ENCODE measurements at places on chromosomes 7 and 10. TPM values are rescaled to one million over a fixed set of nuclear protein-coding genes. Genes with fewer than 3 reads are reported as not detected.

DNA sequence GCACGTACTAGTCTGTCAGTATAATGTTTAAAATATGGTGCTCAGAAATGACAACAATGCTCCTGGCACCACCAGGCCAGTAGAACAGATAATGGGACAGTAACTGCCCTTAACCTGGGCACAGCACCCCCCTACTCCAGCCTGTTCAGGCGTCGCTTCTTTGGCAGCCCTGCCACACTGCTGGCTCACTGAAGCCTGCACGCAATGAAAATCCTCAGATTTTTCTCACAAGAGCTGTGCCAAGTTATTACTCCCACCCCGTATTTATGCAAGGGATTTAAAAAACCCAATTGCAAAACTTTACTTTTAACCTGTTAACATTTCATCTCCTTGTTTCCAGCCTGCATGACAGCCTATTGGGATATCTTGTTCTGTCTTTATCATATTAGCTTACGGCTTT is 56.6 kb upstream of the LAMB1 start:
- DNase-seq: no peak

Gene PAOX
- total RNA-seq: 4.7 TPM

Gene STEAP1B
- 0.18 TPM for total RNA-seq

Gene LIPJ
- total RNA-seq: not detected

DNA sequence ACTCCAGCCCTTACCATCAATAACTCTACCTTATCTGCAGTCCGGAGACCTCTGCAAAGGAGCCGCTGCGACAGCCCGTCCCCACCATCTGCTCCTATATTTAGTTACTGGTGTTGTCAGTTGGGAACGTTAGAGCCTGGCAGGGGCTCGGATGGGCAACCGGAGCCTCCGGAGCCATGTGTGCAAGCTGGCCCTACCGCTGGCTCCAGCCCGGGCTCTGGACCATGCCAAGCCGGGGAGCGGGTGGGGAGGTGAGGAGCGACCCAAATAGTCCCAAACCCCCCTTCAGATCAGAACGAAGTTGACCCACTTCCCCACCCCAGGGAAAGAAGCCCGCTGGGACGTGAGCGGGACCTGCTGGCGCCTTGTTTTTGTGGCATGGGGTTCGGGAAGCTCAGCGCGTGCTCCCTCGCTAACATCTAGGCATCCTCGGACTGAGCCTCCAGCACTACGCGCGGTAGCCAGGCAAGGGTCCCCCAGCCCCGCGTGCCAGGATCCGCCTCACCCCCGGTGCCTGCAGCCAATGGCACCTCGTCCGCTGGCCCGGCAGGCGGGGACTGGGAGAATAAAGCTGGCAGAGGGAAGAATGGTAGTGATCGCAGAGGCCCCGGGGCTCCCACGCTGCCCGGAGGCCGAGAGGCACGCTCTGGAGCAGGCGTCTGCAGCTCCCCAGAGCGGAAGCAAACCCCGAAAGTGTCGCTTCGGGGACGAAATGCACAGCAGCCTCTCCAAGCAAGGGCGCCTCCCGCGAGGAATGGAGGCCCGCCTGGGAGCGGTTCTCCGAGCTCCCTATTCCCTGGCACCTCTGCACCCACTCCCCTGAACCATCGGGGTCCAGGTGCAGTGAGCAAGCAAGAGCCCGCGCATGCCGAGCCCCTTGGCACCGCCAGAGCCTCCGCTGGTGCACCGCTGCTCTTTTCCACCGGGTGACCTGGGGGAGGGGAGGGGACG is 679 bp downstream of the LRRC20 start:
- peak; percentile 50 for DNase-seq

GRCh38 chr7:6260291-6261187 is 11.9 kb downstream of the CYTH3 start:
- DNase-seq: no peak

DNA sequence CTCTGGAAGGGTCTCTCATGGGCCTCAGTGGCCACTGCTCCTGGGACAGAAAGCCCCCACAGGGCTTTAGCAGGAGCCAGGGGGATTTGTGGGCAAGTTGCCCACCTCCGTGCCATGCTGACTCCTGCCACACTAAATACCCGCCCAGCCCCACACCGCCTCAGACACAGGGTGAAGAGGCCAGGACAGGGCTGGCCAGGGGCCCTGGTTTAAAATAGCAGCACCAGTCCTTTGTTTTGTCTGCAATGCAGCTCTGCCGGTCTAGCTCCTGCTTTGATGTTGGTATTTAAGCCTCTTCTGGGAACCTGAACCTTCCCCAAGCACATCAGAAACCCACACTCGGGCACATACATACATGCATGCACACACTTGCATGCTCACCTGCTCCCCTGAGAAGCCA is 14.4 kb upstream of the TNRC18 start:
- no peak for DNase-seq

- DNase-seq: no peak
Observed at GRCh38 chr10:116055917-116056252, 217.1 kb downstream of the GFRA1 start.

Gene ITGA8
- total RNA-seq: not detected

Gene LOXL4
- not detected for total RNA-seq

DNA sequence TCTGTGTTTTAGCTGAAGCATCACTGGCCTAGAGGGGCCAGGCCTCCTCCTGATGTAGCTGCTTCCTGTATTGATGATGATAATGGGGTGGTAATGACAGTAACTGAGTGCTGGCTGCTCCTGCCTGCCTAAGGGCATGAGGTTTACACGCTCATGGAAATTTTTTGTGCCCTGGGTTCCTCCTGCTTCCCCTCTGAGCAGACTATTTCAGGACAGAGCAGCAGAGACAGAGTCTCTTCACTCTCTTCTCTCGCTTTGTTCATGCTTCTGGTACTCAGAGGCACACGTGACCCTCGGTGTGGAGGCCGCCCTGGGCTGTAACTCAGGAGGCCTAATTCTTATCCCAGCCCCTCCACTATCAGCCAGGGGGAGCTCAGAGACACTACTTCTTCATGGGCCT is 27.9 kb downstream of the LRRC20 start:
- DNase-seq: no peak

- DNase-seq: no peak
Observed at GRCh38 chr7:155470186-155470487, 12.2 kb downstream of the EN2 start.

- DNase-seq: no peak
Observed at GRCh38 chr7:84076219-84076618, 118.4 kb downstream of the SEMA3A start.

GRCh38 chr10:25934621-25935139 is 651 bp downstream of the MYO3A start:
- peak; percentile 33 for DNase-seq

Gene OR9A2
- not detected for total RNA-seq

DNA sequence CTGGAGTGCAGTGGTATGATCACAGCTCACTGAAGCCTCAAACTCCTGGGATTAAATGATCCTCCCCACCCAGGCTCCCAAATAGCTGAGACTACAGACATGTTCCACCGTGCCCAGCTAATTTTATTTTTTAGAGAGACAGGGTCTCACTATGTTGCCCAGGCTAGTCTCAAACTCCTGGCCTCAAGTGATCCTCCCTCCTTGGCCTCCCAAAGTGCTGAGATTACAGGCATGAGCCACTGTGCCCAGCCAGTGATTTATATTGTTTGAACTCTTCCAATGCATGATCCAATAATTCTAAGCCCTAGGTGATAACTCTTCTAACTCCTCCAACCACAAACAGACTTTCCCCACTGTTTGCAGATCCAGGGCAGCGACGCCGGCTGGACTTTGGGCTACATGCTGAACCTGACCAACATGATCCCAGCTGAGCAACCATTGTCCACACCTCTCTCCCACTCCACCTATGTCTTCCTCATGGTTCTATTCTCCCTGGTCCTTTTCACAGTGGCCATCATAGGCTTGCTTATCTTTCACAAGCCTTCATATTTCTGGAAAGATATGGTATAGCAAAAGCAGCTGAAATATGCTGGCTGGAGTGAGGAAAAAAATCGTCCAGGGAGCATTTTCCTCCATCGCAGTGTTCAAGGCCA is 41.8 kb upstream of the CC2D2B start:
- DNase-seq: no peak

Gene GARIN1A
- total RNA-seq: 0.29 TPM

DNA sequence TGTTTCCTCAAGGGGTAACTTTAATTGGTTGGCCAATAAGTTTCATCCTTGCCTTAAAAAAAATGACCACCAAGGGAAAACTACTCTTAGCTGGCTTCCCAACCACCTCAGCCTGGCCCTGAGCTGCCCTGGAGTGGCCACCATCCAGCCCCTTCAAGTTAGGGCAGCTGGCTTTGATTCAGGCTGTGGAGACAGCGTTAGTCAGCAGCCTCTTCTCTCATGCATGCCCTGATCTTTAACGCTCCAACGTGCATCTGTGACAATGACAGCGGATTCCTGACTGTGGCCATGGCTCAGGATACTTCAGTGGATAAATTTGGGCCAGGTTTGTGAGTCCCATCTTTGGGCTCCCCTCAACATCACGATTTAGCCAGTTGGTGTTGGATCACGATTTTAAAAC is 111.6 kb downstream of the RBM20 start:
- DNase-seq: no peak

GRCh38 chr10:97408496-97408992 is 7.4 kb upstream of the RRP12 start:
- DNase-seq: no peak

DNA sequence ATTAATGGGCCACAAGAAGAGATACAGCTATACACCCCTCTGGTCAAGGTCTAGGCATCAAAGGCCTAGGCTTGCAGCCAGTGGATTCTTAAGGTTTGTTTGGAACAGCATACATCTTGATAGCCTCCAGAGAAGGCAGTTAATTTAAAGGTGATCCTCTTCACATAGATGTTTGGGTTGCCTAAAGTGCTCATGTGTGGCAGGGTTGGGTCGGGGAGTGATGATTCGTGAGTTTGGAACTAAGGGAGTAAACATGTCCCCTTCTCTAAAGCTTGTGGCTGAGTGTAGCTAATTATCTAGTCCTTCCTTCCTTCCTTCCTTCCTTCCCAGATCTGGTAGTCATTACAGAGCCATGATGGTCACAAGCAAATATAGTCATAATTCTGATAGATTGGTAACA is 12.4 kb downstream of the PCLO start:
- no peak for DNase-seq

DNA sequence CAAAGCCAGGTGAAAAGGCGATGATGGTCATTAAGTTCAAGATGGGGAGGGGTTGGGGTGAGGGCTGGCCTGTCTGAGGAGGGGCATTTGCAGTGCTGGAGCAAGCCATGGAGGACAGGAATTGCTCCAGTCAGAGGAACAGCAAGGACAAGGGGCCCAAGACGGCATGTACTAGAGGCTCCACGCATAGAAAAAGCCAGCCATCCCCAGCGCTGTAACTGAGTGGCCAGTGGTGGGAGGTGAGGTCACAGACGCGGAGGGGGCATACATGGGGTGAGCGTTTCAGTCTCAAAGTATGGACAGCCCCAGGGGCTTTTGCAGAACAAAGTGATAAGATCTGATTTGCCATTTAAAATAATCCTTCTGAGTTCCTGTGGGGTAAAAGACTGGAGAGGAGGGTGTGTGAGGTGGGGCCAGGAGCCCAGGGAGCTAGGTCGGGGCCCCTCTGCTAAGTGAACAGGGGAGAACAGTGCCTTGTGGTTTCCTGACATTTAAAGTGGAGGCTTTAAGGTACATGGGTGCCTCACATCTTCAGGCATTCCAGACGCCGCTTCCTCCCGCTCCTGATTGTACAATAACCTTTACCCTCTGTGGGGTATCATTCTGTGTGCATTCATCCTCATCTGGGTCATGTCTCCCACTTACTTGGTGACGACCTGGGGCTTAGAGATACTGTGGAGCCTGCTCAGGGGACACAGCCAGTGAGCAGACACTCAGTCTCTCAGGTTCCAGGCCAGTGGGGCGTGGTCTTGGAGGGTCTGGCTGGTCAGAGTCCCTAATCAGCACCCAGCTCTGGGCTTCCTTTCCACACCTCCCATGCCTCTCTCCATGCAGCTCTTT is 105.6 kb upstream of the GPR26 start:
- no peak for DNase-seq

Gene FAM25C
- total RNA-seq: not detected

GRCh38 chr10:77987671-77988255 is 41.6 kb downstream of the POLR3A start:
- DNase-seq: no peak

DNA sequence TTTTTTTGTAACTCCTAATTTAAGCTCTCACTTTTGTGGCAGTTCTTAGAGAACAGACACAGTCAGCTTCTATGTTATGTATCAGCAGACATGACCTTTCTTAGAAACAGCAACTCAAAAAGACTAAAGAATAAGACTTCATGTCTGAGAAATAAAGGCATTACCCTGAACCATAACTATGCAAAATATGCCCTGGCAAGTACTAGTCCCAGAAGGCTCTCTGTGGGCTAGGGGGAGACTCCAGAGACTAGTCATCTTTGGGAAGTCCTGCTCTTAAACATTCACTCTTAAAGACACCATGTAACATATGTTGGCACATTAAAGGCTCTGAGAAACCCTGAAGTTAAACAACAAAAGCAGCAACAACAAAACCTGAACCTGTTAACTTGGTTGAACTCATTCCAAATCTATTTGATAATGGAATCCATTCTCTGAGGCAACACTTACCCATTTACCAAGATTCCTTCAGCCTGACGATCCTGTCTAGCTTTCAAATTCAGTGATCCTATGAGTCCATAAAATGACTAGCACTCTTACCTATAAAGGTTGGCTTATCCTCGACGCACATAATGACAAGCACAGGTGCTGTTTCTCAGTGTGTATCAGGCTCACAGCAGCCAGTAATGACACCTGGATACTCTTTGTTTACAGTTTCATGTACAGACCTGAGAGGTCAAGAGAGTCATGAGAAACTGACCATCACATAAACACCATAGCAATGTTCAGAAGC is 62.3 kb downstream of the OSBPL3 start:
- DNase-seq: no peak

DNA sequence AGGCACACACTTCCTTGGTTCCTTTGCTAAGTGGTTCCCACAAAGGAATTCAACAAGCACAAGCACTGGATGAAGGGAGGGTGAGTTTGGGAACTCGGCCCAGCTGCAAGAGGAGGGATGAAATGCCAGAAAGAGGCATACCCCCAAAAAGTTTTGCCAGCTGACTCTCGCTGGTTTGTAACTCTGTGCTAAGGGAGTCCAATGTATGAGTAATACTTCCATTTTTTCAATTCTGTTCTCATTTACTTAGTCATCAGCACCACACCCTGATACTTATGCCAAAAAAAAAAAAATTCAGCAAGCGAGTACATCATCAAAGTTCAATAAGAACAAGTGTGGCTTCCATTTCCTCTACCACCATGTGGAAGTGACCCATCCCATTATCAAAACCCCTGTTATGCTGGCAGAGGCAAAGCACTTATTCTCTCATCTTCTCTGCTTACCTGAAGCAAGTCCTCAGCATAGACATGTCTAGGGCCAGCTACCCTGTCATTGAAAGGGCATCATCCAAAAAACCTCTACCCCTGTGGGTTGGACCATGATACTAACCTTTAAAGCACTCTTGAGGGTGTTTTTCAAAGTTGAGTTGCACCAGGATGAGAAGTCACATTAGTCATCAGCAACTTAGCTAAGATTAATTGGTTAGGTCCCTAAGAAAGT is 6.9 kb upstream of the HYCC1 start:
- DNase-seq: peak; percentile 29

Gene CALML5
- not detected for total RNA-seq

DNA sequence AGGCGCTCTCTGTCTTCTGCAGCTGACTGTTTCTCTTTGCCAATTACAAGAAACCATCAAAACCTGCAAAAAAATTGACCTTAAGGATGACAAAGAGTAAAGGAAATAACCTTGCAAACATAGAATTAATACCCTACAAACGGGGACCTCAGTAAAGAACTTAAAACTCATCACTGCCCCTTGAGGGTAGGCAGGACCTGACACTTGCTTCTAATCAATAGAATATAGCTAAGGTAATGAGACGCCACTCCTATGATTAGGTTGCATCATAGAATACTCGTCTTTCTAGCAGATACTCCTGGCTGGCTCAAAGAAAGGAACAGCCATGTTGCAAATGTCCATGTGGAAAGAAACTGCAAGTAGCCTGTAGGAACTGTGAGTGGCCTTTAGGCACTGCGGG is 140.0 kb downstream of the XPNPEP1 start:
- no peak for DNase-seq
